ENCODE measurements at places on chromosomes 4 and X.

DNA sequence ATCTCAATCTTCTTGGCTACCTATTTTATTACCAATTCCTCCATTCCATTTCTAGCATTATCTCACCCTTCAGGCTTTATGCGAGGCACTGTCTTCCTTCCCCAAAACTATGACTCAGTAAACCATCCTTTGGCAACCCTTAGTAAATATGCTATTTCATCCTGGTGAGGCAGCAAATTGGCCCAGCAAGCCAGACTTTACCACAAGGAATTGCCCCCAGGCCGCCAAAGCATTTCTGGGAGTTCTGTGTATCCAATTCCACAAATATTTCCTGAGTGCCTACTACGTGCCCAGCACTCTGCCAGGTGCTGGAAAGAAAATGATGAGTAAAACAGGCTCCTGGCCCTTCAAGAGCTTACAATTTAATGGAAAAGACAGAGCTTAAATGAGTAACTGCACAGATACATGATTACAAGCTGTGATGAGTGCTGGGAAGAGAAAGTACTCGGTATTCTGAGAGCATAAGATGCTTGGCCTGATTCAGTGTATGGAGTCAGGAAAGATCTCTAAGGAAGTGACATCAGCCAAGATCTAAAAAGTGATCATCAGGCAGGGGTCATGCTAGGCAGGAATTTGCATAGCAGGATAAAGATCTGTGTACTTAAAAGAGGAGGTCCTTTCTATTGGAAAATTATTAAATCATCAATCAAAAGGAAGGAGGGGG lies 193.8 kb downstream of the ADAMTS3 start:
- no peak for DNase-seq

GRCh38 chr4:107166181-107166580 lies 130.1 kb upstream of the DKK2 start:
- DNase-seq: no peak

- no peak for DNase-seq
These were observed 132.9 kb downstream of the NKX6-1 start for GRCh38 chr4:84366161-84366560.

DNA sequence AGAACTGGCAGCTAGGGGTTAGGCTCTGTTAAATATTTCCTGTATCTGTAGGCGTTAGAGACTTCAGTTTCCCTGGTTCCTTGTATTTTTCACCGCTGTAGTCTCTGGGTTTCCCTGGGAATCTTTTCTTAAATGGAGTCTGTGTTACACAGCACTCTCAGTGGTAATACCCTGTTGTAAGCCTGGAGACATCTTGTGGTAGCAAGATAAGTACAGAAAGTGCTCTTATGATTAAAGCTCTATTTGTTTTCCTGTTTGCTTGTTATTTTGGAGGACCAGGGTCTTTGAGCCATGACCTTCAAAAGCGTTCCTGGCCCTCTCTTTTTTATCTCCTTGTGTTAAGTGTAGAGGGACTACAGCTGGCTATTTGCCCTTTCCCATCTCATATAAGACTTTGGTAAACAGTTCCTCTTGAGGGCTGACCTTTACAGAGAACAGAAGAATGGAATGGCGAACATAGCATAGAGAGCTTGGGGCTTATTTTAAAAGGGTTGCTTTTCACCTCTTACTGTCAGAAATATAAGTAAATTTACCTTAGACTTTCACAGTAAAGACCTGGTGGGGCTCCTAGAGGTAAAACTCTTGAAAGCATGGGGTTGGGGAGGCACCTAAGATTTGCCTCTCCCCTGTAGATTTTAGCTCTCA lies 782.5 kb downstream of the FAT4 start:
- no peak for DNase-seq

- DNase-seq: no peak
These were observed 39.3 kb upstream of the HPGD start for GRCh38 chr4:174561560-174561959.

DNA sequence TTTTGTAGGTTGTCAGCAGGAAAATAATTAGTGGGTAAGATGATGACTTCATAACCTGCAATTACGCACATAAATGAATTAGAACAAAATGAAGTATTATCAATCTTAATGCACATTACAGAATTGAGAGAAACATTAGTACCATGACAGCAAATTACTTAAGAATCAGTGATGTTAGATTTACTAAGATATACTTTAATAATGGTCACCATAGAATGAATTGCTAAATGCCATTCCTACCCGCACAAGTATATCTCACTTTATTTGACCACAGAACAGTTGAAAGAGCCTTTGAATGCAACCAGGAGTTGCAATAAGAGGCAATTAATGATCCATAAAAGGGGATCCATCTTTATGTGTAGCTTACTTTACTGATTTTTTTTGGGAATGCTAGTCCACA lies 816.4 kb upstream of the AGA start:
- no peak for DNase-seq

DNA sequence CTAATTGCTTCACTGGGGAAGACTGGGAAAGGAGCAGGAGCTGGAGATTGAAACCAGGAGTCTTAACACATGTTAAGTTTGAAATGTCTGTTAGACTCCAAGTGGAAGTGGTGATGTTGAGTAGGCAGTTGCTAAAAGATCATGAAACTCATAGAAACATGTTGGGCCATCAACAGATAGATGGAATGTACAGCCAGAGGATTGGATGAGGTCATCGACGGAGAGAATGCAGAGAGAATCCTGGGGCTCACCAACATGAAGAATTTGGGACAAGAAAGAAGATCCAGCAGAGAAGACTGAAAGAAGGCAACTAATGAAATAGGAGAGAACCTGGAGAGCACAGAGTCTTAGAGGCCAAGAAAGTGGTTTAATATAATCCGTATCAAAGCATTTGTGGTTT lies 19.4 kb upstream of the TSPAN5 start:
- DNase-seq: no peak

- DNase-seq: no peak
These were observed 29.4 kb upstream of the OPHN1 start for GRCh38 chrX:68462653-68463052.

- no peak for DNase-seq
These were observed 176.9 kb upstream of the PPP1R2C start for GRCh38 chrX:42954880-42955279.

- no peak for DNase-seq
These were observed 84.7 kb upstream of the RAPGEF2 start for GRCh38 chr4:159018062-159018629.

- DNase-seq: no peak
These were observed 100.8 kb upstream of the PLS3 start for GRCh38 chrX:115459883-115460880.

- DNase-seq: no peak
These were observed 10.1 kb upstream of the FGFR3 start for GRCh38 chr4:1783015-1783414.

DNA sequence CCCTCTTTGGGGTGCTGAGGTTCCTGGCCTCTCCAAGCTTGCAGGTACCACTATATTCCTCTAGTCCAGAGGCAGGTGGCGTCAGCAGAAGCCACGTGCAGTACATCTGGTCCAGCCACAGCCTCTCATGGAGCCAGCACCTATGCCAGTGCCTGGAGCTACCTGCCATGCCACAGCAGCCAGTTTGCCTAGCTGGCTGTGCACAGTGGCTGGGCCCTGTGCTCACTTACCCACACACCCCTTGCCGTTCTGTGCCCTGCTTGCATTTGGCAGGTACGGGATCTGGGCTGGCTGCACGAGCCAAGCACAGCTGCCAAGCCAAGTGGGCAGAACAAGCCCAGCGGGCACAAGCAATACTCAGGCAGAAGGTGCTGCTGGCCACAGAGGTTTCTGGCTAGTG lies 601.1 kb downstream of the EPHA5 start:
- no peak for DNase-seq

DNA sequence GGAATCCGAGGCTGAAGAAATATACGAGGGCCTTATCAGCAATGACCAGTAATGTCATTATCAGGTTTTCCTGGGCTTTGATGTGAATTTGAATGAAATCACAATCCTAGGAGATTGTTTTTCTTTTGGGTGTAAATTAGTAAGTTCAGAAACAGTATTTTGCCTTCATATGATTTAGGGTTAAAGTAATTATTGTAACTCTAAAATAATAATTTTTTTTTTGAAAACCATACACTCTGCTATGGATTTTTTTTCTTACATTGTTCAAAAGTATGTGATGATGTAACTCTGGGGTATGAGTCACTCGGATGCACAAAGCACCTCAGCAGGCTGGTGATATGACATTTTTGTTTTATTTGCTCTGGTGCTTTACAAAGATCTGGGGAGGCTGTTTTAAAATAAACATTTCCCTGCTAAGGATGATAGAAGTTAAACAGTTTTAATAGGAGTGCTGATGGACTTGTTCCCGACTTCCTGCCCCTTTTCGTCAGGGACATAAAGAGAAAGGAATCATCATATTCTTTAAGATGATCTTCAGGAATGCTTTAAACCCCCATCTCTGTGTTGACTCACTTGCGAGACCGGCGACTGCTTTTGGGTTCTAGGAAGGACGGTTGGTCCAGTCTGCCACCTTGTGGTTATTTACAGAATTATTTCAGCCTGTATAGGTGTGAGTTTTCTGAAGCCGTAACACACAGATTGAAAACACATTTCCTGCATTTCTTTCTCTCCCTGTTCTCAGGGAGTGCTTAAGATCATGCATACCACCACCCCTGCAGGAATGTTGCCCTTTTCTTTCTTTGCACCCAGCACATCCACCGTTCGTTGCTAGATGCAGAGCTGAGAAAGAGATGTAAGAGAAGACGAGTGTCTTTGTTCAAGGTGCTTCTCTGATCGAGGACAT lies 72.5 kb downstream of the RAPGEF2 start:
- peak; percentile 14 for DNase-seq

- no peak for DNase-seq
These were observed 56.9 kb upstream of the TMEM33 start for GRCh38 chr4:41878170-41878969.

DNA sequence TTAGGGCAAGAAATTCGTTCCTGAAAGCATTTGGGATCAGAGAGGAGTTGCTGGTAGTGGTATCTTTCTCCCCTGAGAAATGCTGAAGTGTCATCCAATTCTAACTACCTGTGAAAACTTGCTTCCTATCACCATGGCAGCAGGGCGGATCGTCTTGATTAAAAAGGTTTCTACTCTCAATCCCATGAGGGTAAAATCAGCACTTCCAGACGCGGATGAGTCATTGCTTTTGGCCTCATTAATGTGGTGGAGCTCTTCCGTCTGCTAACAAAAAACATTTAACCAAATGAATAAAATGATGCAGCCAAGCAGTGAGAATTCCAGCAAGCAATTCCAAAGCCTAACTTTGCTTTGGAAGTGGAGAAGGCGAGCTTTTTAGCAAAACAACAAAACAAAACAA lies 325.6 kb downstream of the CAMK2D start:
- DNase-seq: no peak

DNA sequence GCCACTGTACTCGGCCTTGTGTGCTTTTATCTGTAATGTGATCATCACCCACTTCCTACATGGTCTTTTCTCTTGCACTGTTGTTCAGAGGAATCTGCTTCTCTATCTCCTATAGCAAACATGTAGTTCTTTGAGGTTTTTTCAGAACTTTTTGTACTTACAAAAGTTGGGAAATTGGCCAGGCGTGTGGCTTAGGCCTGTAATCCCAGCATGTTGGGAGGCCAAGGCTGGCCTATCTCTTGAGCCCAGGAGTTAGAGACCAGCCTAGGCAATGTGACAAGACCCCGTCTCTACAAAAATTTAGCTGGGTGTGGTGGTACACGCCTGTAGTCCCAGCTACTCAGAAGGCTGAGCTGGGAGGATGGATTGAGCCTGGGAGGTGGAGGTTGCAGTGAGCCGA lies 30.4 kb downstream of the TAF1 start:
- DNase-seq: no peak

DNA sequence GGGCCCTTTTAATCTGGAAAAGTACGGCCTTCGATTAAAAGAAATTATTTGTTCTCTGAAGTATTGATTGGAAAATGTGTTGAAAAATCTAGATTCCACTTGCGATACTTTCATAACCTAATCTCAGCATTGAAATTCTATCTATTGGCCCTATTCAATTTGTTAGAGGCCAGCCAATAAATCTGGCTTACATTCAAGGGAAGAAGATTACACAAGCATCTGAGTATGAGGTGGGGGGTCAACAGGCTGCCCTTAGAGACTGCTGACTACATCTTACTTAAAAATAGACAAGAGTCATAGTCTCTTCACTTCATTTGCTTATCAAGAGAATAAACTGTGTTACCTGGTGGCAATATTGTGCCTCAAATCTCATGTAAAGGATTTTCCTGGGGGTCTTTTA lies 248.0 kb upstream of the KCNIP4 start:
- DNase-seq: no peak

GRCh38 chr4:8916906-8917305 lies 45.3 kb upstream of the HMX1 start:
- DNase-seq: no peak

DNA sequence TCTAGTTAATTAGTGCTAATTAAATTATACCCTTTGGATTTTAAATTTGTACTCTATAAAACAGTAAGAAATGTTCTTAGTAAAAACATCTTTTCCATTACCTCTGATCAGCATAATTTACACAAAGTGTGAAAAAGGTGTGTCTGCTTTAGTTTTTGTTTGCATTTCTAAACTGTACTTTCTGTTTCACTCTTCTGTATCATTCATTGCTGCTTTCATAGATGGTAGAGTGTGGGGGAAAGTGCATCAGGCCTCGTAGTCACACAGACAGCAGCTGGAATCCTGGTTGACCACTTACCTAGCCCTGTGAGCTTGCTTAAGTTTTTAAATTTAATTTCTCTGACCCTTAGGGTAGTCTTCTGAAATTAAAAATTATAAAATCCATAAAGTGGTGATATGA lies 275.4 kb upstream of the PITX2 start:
- no peak for DNase-seq

DNA sequence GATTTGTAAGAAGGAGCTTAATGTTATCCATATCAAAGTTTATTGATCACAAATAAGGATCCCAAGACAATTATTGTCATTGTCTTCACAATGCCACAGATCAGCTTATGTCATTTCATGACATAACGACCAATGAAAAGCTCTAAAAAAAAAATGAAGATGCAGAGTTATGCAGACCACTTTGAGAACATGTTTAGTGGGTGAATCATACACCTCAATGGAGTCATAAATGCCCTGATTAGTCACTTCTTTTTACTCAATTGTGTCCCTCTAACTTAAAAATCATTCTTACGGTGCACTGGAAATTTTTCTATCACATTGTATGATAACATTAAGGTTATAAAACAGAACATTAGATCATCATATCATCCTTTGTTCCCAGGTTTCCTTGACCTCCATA lies 87.6 kb upstream of the GABRG1 start:
- DNase-seq: no peak

DNA sequence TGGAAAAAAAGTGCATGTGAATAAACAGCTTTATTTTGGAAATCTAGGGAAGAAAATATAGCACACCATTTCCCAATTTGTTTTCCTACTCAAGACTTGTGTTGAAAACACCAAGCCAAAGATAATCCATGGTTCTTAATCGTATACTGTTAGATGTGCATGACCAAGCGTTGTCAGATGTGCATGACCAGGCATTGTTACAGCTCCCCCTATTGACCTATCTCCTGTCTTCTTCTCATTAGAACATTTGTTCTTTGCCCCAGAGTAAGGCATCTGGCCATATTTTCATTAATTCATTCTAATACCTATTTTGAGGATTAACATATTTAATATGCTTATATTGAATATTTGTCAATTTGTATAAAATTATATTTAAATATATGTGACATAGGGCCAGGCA lies 14.4 kb upstream of the VCX start:
- no peak for DNase-seq
